IPS DF 6.9 (cell line): ENCODE measurements at places on chromosomes 5 and 9.

- no peak for DNase-seq
Observed at GRCh38 chr5:140103154-140103553, 10.8 kb upstream of the PURA start.

DNA sequence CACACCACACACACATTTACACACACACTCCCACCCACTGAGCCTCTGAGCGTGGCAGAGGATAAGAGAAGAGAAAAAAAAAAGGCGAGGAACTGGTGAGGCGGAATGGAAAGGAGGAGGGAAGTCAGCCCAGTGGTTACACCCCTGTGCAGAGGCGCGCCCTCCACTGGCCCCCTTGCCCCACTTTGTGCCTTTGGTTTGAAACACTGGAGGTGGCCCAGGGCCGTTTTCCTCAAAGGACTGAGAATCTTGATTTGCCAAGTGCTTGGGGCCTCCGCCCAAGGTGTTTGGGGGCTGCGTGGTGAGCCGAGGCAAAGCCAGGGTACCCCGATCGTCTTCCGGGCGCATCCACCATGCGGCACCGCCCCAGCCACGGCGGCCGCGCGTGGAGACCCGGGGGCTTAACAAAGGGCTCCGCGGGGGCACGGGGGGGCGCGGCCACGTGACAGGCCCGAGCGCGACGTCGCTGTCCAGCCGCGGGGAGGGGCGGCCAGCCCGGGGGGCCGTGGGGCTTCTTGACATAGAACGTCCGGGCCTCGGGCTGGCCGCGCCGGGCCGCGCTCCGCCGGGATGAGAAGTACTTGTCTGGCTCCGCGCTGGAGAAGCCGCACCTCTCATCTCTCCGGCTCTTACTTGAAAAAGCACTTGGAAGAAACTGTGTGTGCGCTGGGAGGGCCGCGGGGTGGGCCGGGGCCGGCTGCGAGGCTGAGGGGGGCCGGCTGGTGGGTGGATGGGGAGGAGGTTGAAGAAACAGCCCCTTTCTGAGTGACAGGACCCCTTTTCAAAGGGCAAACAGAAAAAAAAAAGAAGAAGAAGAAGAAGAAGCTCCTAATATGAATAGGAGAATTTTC is 21.0 kb downstream of the NR2F1 start:
- DNase-seq: no peak

- DNase-seq: no peak
Observed at GRCh38 chr5:12245429-12245828, 341.2 kb upstream of the CTNND2 start.

- no peak for DNase-seq
Observed at GRCh38 chr9:34250721-34251120, 71.9 kb downstream of the UBAP1 start.

DNA sequence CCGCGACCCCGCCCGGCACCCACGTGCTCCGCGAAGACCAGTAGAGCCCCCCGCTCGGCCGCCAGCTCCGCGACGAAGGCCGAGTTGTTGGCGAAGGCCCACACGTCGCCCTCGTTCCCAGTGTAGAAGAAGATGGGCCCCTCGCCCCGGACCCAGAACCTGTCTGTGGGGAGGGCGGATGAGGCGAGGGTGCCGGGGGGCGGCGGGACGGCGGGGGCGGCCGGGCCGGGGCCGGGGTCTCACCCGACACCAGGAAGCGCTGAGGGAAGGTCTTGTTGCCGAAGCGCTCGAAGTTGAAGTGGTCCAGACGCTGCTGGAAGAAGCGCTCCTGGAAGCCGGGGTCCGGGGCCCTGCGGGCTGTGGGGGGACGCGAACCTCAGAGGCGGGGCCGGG is 317 bp downstream of the DPP7 start:
- DNase-seq: no peak

GRCh38 chr9:15416880-15417279 is 5.8 kb upstream of the SNAPC3 start:
- DNase-seq: no peak

DNA sequence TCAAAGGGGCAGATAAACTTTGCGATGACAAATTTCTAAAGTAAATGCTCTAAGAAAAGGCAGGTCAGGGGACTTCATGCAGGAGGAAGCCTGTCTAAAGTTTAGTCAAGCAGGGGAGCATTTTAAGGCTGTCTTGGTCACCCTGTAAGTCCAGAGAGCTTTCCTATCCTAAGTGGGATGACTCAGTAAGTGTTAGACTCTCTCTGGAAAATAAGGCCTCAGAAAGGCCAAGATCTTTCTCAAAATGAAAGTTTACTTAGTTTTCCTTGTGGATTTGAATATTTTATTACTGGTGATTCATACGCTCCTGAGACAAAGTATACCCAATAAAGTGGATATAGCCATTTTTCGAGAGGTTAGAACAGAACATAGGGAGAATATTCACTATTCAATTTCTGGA is 806.9 kb upstream of the CDH9 start:
- DNase-seq: no peak

DNA sequence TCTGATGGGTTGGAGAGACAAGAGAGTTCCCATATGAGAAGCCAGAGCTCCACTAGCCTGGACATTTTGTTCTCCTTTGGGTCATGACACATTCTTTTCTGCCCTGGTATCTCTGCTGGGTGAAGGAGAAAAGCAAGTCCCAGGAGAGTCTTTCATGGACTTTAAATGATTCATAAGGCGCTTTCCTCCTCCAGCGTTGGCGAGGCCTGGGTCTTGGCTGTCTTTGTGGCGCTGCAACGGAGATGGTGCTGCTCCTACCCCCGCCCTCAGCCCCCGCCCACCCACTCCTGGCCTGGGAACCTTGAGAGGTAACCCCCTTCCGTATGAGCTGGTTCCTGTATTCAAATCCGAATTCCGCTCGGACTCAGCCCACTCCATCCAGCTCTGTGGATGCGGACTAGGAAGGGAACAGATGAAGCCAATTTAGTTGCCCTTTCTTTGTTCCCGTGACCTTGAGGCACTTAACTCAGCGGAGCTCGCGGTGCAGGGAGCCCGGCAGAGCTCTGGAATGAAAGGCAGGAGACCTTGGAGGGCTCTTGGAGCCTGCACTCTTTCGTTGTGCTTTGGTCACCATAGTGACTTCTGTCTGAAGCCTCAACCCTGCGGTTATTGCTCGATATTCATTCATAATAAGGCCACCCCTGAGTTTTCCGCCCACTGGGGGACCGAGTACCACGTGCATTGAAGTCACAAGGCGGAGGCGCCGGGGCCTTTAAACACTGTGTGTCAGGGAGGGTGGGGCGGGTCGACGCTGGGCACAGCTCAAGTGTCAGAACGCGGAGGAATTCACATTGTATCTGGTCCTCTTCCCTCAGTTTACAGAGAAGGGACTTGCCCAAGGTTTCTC is 14.0 kb upstream of the PWWP2A start:
- no peak for DNase-seq

- DNase-seq: no peak
Observed at GRCh38 chr5:147551677-147552076, 41.8 kb upstream of the DPYSL3 start.

GRCh38 chr5:169993485-169993790 is 13.1 kb upstream of the INSYN2B start:
- no peak for DNase-seq

DNA sequence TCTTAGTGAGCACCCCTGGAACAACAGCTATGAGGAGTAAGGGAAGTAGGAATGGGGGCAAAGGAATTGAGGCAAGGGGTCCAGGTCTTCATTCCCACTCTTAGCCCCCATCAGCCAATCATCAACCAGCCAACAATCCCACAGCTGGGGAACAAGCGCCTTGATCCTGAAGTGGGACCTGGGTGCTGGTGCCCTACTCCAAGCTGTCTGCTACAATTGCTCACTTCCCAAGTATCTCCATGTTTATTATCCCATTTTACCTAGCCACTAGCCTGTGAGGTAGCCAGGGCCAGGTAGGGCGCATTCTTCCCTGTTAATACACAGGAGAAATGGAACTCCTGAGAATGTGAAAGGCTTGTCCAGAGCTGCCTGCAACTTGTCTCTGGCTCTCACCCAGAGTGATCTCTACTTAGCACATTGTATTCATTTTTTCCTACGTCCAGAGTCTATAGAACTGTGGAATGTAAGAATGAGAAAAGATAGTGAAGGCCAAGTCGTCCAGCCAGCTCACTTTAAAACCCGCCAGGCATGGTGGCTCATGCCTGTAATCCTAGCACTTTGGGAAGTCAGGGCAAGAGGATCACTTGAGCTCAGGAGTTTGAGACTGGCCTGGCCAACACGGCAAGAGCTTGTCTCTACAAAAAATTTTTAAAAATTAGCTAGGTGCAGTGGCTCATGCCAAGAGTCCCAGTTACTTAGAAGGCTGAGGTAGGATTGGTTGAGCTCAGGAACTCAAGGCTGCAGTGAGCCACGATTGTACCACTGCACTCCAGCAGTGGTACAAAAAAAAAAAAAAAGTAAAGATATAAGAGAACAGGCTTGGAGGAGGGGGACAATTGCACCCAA is 6.2 kb upstream of the DNAJC18 start:
- DNase-seq: no peak

- DNase-seq: no peak
Observed at GRCh38 chr5:33523208-33523771, 82.5 kb downstream of the TARS1 start.

DNA sequence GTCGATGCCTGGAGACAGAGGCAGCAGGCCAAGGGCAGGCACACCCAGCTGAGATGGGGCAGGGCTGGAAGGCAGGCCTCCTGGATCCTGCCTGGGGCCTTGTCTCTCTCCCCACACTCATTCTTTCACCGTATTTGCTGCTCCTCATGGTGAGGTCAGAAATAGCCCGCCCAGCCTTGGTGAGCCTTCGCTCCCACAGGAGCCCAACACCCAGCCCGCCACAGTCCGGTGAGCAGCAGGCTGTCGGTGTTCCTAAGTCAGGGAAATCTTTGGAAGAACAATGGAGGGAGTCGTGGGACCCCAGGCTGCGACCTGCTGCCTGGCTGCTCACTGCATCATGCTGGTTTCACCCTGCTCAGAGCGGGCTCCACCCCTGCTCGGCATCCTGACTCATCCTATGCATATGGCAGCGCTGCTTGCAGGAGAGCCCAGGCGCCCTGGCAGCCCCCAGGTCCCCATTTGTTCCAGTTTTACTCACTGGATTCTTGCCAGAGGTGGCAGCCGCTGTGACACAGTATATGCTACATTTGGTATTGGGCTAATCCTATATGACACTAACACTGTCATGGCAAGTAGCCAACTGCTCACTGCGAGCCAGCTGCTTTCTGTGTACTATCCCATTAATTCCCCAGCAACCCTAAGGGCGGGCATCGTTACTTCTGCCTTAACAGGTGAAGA is 53.2 kb upstream of the NCS1 start:
- DNase-seq: no peak

- no peak for DNase-seq
Observed at GRCh38 chr9:129174102-129174723, 3.8 kb downstream of the IER5L start.

DNA sequence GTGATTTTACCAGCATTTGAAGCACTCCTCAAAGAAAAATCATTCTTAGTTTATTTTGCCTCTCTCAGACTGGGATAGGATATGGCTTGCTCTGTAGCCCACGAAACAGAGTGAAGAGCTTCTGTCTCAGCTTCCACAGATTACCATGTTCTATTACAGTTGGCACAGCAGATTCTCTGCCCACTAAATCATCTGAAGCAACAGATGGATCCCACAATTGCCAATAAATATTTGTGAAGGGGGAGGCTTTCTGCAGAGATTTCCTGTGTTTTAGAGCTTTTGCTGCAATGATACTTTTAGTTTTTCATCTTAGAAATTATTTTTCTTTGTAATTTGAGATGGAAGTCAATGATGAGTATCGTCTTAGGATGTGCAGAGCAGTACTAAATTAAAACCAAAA is 12.3 kb upstream of the MAP3K1 start:
- no peak for DNase-seq

GRCh38 chr9:115146581-115147021 is 28.6 kb upstream of the TNC start:
- no peak for DNase-seq

DNA sequence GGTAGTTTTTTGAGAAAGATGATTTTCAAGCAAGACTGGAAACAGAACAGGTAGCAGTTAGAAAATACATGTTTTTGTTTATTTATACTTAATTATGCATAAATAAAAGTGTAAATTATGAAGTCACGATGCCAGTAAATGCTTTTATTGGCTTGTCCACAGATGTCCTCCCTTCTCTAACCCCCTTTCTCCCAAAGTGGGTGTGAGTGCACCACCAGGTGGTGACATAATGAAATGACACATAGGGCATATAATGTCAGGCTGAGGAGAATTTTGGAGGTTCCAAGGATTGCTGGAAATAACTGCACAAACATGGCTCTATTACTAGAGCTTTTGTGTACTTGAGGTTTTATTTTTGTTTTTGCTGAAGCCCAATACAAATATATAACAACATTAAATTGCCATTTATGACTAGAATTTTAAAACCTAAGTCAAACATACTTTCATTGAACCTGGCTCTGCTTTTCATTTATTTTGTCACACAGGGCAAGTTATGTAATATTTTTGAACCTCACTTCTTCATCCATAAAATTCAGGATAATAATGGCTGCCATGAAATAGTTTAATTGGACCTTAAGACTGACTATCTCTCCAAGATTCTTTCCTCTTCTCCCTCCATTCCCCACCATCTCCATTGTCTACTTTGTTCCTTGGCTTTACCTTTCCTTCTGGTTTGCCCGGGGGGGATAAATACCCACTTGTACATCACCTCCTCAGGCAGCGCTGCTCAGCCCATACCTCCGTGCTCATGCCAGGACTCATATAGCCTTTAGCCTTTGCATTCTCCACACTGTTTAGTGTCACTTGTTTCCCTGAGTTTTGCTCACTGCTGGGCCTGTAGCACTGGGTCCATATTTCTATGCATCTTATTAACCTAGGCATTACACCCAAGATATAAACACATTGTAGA is 168.8 kb downstream of the PDE4D start:
- DNase-seq: no peak

DNA sequence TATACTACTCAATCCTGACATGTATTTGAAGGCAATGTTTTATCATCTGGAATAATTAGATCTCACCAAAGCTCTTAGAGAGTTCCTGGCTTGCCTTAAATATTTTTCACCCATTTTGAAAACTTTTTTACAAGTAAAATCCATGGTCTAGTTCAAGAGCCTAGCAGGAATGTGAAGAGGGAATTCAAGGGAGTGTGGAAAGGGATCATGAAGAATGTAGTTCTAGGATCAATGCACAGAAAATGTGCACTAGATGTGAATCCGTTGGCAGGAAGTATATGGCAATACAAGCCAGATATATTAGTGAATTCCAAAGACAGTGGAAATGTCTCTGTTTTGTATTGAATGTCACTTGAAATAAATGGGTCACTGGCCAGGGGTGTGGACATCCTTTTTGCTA is 167.9 kb upstream of the MOCS2 start:
- DNase-seq: no peak

GRCh38 chr5:170113522-170113900 is 7.8 kb downstream of the FOXI1 start:
- DNase-seq: no peak

GRCh38 chr9:94900222-94901018 is 173.9 kb downstream of the AOPEP start:
- no peak for DNase-seq

- DNase-seq: no peak
Observed at GRCh38 chr9:116435706-116436105, 251.4 kb upstream of the TRIM32 start.

GRCh38 chr9:14593406-14593805 is 99.8 kb downstream of the ZDHHC21 start:
- no peak for DNase-seq
